ENCODE measurements at places on chromosomes 5 and 9.

DNA sequence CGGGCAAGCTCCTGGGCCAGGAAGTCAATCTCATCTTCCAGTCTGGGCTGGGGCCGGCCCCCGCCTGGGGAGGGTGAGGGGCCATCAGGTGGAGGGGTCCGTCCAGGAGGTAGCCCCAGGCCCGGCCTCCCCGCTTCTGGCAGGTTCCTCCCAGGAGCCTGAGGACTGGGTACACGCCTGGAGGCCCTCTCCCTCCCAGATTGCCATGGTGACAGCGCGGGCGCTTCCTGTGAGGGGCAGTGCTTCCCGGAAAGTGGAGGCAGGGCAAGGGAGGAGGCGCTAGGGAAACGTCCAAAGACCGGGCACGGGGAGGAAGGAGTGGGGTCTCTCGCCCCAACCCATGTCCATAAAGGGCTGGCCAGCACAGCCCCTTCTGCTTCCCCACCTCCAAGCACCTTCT, 4.9 kb downstream of the NPDC1 start:
- no peak for DNase-seq

- DNase-seq: no peak
Observed at GRCh38 chr5:45410304-45410995, 285.7 kb downstream of the HCN1 start.

- DNase-seq: peak; percentile 73
Observed at GRCh38 chr5:96648023-96648422, 14.2 kb upstream of the CAST start.

GRCh38 chr5:64876203-64876602, 107.5 kb downstream of the CWC27 start:
- DNase-seq: no peak

DNA sequence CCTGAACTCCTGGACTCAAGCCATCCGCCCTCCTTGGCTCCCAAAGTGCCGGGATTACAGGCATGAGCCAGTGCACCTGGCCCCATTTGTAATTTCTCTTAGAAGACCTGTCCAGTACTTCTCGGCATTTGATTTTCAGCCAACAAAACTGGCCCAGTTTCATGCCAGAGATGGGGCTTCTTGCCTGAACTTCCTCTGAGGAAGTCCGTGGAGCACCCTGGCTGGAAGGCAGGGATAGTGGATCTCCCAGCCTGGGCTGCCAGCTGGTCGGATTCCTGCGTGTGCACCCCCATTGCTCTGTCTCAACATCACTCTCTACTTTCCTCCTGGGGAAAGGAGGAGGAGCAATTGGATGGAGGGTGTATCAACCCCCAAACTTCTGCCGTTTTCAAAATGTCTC, 39.0 kb downstream of the FAM78A start:
- DNase-seq: no peak

GRCh38 chr9:10005206-10005605, 607.6 kb downstream of the PTPRD start:
- DNase-seq: no peak

- no peak for DNase-seq
Observed at GRCh38 chr5:94522117-94522516, 96.3 kb downstream of the KIAA0825 start.

GRCh38 chr9:97749928-97750327, 52.8 kb upstream of the XPA start:
- DNase-seq: no peak

- no peak for DNase-seq
Observed at GRCh38 chr5:143226361-143226760, 177.1 kb downstream of the NR3C1 start.

- no peak for DNase-seq
Observed at GRCh38 chr9:76490249-76490990, 31.4 kb downstream of the GCNT1 start.

DNA sequence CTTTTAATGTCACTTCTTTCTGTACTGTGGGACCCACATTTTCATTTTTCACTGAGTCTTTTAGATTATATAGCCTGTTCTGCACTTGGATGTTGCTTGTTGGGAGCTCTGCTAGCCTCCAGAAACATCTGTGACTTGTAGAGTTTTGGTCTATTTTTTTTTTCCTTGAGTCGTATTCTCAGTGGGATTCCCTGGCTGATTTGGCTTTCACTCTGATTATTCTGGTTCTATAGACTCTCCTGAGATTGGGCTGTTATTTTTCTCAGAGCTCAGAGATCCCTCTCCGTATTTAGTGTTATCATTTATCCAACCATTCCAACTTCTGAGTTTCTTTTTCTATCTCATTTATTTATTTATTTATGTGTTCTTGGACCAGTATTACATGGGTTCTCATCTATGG, 339.3 kb downstream of the FAM170A start:
- DNase-seq: no peak

GRCh38 chr9:87888501-87888900, 5.8 kb downstream of the SPATA31E1 start:
- DNase-seq: no peak

DNA sequence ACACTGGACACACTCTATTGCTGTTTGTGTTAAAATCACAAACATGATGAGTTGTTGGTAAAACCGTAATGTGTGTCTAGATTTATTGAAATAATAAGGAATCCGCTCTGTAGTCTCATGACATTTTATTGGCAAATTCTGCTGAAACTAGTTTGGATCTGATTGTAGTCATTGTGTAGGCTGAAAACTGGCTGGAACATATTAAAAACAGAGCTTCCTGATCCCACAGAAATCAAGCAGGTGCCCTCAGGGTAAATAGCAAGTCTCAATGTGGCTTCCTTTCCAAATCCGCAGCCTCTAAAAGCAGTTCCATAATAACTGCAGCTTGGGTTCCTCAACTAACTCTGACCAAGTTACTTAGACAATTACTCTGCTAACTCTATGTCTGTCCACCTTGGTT, 427.5 kb upstream of the KIF2A start:
- DNase-seq: no peak

GRCh38 chr5:175561085-175561484, 82.7 kb downstream of the SFXN1 start:
- DNase-seq: no peak

- DNase-seq: no peak
Observed at GRCh38 chr9:37984672-37985611, 81.0 kb upstream of the SLC25A51 start.

- no peak for DNase-seq
Observed at GRCh38 chr5:128009403-128009802, 74.2 kb upstream of the SLC12A2 start.

GRCh38 chr9:1331546-1332038, 281.4 kb downstream of the DMRT2 start:
- no peak for DNase-seq

DNA sequence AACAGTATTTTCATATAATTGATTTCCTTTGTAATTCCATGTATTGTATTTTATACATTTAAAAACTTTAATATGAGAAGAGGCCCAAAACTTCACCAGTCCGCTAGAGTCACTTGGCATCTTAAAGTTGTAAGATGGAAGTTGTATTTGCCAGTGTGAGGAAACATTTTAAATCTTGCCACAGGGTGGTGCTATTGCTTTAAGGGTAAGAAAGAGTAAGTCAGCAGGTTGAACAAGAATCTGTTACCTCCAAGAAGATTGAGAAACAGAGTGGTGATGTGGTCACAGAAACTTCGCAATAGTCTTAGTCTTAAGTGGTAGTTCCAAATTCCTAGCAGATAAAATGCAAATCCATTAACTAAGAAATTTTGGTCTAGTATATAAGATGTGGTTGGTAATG, 39.8 kb upstream of the RANBP6 start:
- peak; percentile 85 for DNase-seq

DNA sequence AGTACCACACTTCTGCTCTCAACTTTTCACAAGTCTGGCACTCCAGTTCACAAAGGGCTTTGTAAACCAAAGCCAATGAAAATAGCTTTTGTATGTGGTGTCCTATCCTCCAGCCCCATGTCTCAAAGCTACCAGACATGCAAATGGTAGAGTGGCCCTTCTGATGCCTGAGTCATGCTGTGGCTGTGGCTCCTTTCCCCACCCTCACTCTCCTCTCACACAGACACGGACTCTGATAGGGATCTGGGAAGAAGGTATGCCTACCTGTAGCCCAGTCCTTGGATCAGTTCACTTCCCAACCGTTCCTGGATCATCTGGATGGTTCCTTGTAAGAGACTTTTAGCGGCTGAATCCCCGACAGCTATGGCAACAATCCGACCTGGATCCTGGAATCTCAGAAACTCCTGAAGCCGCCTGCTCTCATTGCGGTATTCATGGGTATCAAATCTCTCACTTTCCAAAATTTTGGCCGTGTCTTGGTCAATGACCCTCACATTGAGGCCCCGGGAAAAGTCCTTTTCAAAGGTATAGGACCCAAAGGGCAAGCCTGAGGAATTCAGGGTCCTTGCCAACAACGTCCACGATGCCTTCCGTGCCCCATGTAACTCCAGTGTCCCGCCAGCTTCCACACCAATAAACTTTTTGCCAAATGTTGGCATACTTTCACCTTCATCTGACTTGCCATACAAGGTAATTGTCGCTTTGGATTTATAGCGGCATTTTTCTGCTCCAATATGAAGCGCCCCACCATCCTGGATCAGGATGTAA, 23.4 kb downstream of the CEMIP2 start:
- DNase-seq: no peak

DNA sequence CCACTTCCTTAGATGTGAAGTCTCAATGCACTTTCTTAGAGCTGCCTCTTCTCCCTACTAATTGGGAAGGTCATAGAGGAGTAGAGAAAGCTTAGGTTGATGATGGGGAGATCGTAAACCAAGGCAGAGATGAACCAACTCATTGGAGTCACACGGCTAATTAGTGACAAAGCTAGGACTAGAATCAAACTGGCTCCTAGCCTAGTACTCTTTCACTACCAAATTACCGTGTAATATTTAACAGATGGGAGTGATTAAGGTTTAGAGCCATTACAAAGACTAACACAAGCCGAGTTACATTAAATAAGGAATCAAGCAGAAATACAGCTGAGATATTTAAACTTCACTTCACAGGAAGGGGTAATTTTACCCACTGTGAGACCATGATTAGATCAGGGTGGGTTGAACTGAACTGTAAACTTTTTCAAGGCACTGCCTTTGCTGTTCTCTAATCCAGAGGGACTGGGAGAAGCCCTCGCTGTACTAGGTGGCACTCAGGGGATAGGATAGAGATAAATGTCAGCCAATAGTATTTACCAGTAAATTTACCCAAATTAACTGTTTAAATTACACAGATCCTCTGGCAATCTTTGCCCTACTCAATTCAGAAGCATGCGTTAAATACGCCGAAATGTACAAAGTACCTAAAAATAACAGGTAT, 166.4 kb upstream of the PIK3R1 start:
- no peak for DNase-seq

- DNase-seq: no peak
Observed at GRCh38 chr5:45508135-45508534, 188.0 kb downstream of the HCN1 start.

DNA sequence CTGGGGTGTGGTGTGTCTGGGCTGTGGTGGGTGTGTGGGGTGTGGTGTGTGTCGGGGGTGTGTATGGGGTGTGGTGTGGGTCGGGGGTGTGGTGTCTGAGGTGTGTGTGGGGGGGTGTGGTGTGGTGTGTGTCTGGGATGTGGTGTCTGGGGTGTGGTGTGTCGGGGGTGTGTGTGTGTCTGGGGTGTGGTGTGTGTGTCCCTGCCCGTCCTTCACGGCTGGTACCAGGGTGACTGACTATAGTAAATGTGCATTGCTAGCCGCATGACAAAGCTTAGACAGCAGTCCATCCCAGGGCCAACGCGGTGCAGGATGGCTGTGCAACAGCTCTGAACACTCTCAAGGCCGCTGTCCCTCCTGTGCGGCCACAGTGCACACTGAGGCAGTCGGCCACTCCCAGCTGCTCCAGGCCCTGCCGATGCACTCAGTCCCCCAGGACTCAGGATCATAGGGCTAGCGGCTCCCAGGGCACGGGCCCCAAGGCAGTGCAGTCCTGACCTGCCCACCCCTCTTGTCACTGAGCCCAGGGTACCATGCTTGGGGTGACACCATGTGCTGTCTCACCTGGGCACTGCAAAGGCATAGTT, 54.0 kb downstream of the SECISBP2 start:
- DNase-seq: no peak

- no peak for DNase-seq
Observed at GRCh38 chr5:83375049-83375745, 96.3 kb upstream of the VCAN start.

DNA sequence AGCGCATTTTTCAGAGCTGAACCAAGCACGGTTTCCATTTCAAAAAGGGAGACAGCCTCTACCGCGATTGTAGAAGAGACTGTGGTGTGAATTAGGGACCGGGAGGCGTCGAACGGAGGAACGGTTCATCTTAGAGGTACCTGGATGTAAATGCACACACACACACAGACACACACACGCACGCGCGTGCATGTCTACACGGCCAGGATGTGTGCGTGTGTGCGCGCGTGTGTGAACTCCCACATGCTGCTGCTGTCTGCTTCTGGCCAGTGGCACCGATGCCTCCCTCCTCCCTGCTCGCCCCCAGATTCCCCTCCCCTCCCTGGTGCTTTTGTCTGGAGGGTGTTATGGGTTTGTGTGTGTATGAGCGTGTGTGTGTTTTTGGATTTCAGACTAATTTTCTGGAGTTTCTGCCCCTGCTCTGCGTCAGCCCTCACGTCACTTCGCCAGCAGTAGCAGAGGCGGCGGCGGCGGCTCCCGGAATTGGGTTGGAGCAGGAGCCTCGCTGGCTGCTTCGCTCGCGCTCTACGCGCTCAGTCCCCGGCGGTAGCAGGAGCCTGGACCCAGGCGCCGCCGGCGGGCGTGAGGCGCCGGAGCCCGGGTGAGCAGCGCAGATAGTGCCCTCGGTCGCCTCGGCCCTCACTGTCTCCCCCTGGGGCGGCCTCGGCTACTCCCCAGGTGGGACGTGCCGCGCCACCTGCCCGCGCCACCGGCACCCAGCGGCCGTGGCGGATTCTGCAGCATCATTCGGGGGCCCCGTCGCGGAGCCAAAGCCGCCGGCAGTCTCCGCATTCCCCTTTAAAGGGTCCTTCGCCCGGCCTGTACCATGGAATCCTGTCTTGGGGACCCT, at the start of gene NTRK2:
Gene NTRK2 (plus strand): TSS at position 442 of the 850 bp plus-strand sequence. CDS start 1,020 bp downstream, outside the sequence.
- DNase-seq: no peak

- DNase-seq: no peak
Observed at GRCh38 chr9:90038763-90039162, 434.0 kb downstream of the GADD45G start.

GRCh38 chr9:34374905-34375552, 1.7 kb downstream of the MYORG start:
- no peak for DNase-seq

DNA sequence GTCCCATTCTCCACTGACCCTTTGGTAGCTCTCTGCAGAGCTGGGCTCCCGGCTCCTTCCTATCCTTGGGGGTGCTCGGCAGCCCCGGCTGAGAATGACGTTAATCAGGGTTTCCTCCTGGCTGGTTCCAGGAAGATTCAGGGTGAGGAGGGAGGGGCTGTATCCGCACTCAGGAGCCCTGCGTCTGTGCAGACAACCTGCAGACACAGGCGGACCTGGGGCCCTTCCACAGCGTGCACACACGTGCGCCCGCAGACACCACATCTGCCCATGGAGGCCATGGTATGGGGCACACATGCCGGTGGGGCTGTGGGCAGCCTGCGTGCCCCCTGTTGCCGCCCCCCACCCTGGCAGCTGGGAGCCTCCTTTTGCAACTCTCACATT, 66.6 kb upstream of the RNU6ATAC start:
- no peak for DNase-seq

DNA sequence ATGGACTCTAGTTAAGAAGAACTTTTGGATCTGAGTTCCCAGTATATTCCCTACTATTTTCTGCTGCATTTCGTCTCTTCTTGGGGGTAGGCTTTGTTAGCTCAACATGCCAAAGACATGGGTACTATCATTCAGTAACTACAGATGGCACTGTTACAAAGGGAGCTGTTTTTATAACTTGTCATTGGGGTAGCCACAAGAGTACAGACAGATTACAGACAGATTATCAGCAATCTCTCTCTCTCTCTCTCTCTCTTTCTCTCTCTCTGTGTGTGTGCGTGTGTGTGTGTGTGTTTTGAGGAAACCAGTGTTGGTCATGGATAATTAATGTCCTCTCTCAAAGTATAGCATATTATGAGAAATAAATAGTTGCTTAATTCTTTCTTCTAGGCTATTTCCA, 116.1 kb downstream of the WDR70 start:
- no peak for DNase-seq

Data from suppressor macrophage (primary cell).